ENCODE measurements at places on chromosomes 2 and 18.
A peak's percentile ranks its signal among the peaks of the same experiment; 100 is the strongest.

- DNase-seq = no peak
Observed at GRCh38 chr2:84882775-84883550, 2.1 kb upstream of the TRABD2A start.

DNA sequence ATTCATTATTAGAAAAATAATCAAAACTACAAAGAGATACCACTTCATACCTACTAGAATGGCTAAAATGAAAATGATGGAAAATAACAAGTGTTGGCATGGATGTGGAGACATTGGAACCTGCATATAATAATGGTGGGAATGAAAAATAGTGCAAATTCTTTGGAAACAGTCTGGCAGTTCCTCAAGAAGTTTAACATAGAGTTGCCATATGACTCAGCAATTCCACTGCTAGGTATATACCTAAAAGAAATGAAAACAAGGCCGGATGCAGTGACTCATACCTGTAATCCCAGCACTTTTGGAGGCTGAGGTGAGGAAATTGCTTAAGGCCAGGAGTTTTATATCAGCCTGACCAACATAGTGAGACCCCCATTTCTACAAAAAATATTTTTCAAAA, 41.6 kb upstream of the ACYP2 start:
- no peak for DNase-seq

- peak; percentile 56 for DNase-seq
Observed at GRCh38 chr2:1162768-1163584, 212.3 kb downstream of the SNTG2 start.

- DNase-seq = peak; percentile 37
Observed at GRCh38 chr2:1993711-1994682, 249.7 kb upstream of the PXDN start.

GRCh38 chr18:23563377-23564043, 22.8 kb downstream of the NPC1 start:
- no peak for DNase-seq

All from NCI-H2171 treated with DMSO at 0.1 percent for 48 hours (cell line).